ENCODE measurements at places on chromosomes 13 and 19.

DNA sequence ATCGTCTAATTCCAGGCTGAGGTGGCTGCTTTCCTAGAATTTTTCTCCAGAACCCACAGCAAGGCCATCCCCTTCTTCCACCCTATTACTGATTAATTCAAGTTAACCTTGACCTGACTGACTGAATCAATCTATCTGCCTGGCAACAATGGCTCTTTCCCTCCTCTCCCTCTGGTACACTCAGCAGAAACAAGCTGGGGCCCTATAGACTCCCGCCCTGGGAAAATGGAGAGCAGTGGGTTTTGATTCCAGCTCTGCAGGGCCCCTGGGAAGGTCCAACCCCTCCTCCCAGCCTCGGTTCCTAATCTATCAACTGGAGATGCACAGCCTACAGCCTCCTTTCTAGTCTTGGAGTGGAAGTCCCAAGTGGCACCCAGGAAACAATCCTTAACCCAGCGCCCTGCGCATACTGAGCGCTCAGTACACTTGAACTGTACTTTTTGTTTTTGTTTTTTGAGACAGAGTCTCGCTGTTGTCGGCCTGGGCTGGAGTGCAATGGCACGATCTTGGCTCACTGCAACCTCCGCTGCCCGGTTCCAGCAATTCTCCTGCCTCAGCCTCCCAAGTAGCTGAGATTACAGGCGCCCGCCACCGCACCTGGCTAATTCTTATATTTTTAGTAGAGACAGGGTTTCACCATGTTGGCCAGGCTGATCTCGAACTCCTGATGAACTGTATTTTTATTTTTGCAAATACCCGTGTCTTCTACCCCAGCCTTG is 5.2 kb upstream of the C3 start:
- no peak for DNase-seq

GRCh38 chr19:4077800-4078684 is 11.3 kb upstream of the ZBTB7A start:
- peak; percentile 56 for DNase-seq

GRCh38 chr19:2974342-2975041 is 2.9 kb upstream of the TLE6 start:
- peak; percentile 43 for DNase-seq

- DNase-seq = no peak
These were observed 3.7 kb downstream of the ATP4A start for GRCh38 chr19:35559781-35560180.

DNA sequence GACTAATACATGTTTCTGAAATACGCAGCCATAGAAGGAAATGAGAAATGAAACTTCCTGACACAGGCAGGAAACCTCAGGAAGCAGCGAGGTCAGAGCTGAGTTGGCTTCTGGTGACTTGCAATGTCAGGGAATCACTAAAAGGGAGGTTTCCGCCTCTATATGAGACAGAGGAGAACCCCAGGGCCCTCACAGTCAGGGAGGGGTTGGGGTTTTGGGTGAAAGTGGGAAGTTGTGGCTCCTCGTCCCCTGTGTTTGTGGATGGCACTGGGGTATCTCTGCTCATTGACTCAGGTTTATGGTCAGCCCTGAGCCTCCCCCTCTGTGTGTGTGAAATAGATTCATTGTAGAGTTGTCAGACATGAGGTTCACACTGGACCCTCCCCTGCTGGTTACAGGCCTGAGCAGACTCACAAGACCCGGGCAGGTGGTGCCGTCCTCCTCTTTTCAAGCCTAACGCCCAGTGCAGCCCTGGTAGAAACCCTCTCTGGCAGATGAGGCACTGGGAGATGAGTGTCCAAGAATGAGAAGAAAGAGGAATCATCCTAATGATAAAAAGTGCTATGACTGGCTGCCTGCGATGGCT is 5.5 kb upstream of the LILRA6 start:
- DNase-seq = no peak

GRCh38 chr13:103040006-103040405 is 26.2 kb downstream of the SLC10A2 start:
- DNase-seq = no peak

DNA sequence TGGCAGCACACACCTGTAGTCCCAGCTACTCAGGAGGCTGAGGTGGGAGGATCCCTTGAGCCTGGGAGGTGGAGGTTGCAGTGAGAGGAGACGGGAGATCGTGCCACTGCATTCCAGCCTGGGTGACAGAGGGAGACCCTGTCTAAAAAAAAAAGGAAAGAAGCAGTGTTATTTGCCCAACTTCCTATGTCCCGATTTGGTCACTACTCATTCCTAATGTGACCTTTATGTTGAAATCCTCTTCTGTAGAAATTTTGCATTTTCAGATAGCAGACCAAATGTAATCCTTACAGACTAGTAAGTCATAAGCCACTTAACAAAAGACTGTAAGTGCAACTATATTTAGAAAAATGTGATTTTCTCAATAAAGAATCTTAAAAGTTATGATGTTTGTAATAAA is 18.2 kb upstream of the STK24 start:
- no peak for DNase-seq
